CD4-positive, alpha-beta T cell treated with Interleukin-10 for 1 hour (primary cell): ENCODE measurements at places on chromosomes 6 and 20.

- DNase-seq: no peak
Measured at GRCh38 chr6:30645989-30646388, 944 bp upstream of the C6orf136 start.

DNA sequence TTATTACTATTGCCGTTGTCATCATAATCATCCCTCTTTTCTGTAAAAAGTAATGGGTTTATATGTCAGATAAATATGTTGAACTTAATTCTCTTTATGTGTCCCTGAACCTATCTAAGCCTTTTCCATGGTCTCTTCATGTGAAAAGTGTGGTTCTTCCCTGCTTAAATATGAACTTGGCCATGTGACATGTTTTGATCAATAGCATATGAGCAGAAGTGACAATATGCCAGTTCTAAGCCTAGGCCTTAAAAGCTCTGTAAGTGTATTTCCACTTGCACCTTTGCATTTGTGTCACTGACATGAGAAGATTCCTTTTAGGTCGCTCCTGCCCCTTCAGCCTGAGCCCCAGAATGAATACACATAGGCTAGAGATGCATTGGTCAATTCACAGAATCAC, 188.4 kb upstream of the CCN2 start:
- no peak for DNase-seq

GRCh38 chr20:1462001-1462400, 4.6 kb downstream of the NSFL1C start:
- DNase-seq: no peak

DNA sequence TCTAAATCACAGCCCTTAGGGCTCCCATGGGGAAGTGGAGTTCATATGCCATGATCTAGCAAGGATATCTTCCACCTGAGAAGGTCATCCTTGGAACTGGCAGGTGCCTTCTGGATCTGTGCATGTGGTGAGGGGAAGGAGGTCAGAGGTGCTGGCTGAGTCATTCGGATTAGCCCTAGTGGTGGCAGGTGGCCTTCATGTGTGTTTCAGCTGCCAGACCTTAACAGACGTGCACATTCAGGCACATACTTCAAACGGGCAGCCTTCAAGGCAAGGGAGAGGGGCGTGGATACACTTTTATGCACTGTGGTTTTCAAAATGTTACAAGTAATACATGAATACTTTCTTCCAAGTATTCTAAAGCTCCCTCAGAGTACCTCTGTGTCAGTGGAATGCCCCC, 51.2 kb downstream of the BMP6 start:
- no peak for DNase-seq

DNA sequence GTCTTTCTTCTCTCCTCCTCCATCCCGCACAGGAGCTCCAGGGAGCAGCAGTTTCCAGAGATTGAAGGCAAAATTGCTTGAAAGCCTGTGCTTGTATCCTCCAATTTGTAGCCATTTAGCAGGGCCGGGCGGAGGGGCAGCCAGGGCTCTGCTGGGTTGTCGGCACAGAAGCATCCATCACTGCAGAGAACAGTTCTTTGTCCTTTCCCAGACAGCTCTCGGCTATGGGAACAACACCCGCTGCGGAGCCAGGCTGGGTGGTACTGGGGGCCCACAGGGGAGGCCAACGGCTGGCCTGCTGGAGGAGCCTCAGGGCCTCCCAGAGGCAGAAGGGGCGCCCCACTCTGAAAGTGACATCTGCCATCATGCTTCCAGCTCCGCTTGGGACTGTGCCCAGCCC, 7.8 kb downstream of the HRH3 start:
- DNase-seq: no peak

GRCh38 chr6:1131285-1132079, 180.4 kb upstream of the FOXQ1 start:
- no peak for DNase-seq

- DNase-seq: no peak
Measured at GRCh38 chr6:169317441-169318202, 64.0 kb upstream of the THBS2 start.

DNA sequence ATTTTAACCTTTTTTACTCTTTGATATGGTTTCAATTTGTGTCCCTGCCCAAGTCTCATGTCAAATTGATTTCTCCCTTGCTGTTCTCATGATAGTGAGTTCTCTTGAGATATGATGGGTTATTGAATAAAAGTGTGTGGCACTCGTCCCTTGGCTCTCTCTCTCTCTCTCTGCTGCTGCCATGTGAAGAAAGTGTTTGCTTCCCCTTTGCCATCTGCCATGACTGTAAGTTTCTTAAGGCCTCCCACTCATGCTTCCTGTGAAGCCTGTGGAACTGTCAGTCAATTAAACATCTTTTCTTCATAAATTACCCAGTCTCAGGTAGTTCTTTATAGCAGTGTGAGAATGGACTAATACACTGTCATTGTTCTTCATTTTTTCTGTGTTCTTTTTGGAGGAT, 48.5 kb downstream of the LIN28B start:
- DNase-seq: no peak
